PC-3 (cell line): ENCODE measurements at places on chromosomes 2 and 18.
A peak's percentile ranks its signal among the peaks of the same experiment; 100 is the strongest.

DNA sequence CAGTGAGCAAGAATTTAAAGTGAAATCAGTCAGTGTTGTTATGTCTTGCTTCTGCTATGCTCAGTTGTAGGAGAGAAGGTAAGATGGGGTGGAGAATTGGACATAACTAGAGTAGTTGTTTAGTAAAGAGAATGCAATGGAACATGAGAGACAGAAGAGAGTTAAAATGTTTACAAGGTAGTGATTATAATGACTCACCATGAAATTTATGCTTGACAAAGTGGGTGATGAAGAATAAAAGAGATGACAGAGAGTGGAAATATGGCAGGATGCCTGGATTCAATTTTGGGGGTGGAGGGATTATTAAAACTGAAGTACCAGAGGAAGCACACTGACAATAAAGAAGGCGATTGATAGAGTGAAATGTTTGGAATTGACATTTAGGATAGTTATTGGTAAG lies 10.6 kb downstream of the SCG2 start:
- DNase-seq = peak; percentile 64

- no peak for DNase-seq
Observed at GRCh38 chr2:238233625-238234024, 6.2 kb downstream of the HES6 start.

DNA sequence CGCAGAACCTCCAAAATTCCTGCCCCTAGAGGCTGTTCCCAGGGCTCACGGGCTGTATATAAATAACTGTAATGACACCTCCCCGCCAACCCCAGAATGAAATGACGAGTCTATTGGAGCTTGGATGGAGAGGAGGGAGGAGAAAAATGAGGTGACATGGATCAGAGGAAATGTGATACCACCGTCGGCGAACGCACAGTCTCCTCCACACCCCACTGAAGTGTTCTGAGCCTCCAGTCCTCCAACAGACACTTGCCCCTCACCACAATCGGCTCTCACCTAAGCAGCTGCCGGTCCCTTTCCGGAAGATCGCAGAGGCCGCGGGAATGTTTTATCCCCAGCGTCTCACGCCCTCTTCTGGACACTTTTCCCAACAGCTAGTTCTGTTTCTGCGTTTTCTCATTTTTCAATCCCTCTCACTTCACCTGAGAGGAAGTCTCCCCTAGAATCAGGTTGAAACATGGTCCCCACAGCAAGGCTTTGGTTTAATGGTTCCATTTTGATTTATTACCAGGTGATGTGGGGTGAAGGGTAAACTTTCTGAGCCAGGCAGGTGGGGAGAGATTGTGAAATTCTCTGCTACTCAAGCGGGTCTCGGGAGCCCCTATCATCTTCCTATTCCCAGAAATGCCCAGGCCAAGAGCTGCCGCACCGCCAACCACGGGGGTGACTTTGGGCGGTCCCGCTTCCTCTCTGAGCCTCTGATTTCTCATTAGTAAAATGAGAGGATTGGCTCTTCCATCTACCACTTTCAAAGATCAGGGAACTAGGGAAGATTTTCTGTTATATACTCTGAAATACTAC lies 9.1 kb upstream of the MYO5B start:
- DNase-seq = peak; percentile 52

GRCh38 chr2:156309167-156309566 lies 23.4 kb downstream of the NR4A2 start:
- DNase-seq = no peak

GRCh38 chr18:39341129-39341528 lies 1775.5 kb upstream of the CELF4 start:
- no peak for DNase-seq

- no peak for DNase-seq
Observed at GRCh38 chr2:62972601-62973000, 78.0 kb upstream of the OTX1 start.

- DNase-seq = no peak
Observed at GRCh38 chr2:34787341-34787740, 1188.2 kb upstream of the FAM98A start.

DNA sequence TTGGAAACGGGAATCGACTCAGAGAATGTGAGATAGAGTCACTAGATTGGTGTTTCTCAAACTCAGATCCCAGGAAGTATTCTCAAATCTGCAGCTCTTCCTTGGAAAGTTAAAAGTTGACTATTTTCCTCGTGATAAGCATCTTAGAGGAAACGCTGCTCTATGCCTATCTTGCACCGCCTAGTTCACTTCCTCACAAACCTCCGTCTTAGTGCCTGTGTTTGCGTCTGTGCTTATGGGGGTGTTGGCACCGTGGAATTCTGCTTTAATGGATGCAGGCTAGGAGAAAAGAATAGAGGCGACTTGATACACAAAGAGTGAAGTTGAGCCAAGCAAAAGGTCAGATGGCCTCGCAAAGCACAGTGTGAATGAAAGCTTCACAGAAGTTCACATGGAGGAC lies 255.3 kb upstream of the ID2 start:
- DNase-seq = no peak

- DNase-seq = no peak
Observed at GRCh38 chr18:47901624-47902362, 28.7 kb downstream of the SMAD2 start.

DNA sequence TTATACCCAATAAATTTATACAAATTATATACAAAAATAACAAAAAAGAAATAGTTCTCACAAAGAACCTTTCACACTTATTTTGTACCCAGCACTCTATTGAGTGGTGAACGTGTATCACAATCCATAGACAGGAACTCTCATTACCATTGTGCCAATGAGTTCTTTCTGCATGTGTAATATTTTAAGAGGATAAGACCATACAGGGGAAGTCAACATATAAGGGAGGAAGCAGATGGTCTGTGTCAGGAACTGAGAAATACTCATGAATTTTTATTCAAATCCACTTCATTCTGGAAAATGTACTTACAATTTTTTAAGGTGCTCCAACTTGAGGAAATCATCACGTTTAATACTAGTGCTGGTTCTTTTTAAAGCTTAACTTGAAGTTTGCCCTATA lies 27.1 kb upstream of the ELOA2 start:
- no peak for DNase-seq

DNA sequence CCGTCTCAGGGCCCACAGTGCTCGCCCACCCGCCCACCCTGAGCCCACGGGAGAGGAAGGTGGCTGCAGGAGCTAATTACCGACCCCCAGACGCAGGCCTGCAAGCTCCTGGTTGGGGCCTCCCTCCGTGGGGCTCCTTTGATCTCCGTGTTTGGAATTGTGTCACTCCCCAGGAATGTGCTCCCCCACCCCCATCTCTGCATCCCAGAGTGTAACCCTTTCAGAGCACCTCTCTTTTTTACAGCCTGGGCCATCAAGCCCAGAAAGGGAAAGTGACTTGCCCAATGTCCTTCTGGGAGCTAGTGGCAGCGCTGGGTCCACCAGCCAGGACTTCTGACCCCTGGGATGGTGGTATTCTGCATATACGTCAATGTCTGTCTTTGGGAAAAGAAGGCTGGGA lies 335.1 kb downstream of the CYRIA start:
- DNase-seq = no peak

- DNase-seq = peak; percentile 69
Observed at GRCh38 chr2:196225213-196225612, 53.8 kb upstream of the STK17B start.

- no peak for DNase-seq
Observed at GRCh38 chr18:59469463-59470180, 110.6 kb upstream of the LMAN1 start.

- no peak for DNase-seq
Observed at GRCh38 chr18:74226156-74226555, 65.6 kb downstream of the CYB5A start.

DNA sequence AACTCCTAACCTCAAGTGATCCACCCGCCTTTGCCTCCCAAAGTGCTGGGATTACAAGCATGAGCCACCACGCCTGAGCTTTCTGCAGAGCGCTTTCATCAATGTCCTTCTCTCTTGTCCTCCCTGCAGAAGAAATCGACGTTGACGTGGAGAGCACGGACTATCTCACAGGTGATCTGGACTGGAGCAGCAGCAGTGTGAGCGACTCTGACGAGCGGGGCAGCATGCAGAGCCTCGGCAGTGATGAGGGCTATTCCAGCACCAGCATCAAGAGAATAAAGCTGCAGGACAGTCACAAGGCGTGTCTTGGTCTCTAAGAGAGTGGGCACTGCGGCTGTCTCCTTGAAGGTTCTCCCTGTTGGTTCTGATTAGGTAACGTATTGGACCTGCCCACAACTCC lies 23.1 kb downstream of the MXD1 start:
- DNase-seq = no peak

- DNase-seq = no peak
Observed at GRCh38 chr2:127179766-127180165, 40.3 kb downstream of the CYP27C1 start.

GRCh38 chr2:177893880-177894279 lies 178.7 kb downstream of the PDE11A start:
- DNase-seq = no peak

GRCh38 chr18:80033181-80034067 lies 810 bp upstream of the RBFA start:
- peak; percentile 6 for DNase-seq

- DNase-seq = no peak
Observed at GRCh38 chr2:28338046-28338817, 54.4 kb upstream of the FOSL2 start.

- peak; percentile 30 for DNase-seq
Observed at GRCh38 chr2:99205491-99205890, 24.5 kb downstream of the MRPL30 start.

- DNase-seq = peak; percentile 18
Observed at GRCh38 chr2:197358931-197359330, 48.4 kb upstream of the ANKRD44 start.

DNA sequence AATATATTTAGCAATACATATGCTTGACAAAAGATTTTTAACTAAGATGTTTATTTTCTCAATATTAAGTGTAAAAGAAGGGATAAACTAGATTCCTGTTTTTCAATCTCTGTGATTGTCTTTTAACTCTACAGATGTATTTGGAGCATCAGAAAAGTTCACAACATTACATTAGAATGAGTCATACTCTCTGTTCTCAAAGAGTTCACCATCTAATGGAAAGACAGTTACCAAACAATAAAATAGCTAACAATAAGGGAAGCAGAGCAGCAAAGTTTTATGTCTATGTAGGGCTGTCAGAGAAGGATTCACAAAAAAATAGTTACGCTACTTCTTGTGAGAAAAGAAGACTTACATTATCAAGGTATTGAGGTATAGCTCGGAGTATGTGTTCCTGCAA lies 109.2 kb upstream of the MAP2 start:
- DNase-seq = peak; percentile 35

GRCh38 chr2:32732912-32733472 lies 105.1 kb downstream of the TTC27 start:
- DNase-seq = no peak

DNA sequence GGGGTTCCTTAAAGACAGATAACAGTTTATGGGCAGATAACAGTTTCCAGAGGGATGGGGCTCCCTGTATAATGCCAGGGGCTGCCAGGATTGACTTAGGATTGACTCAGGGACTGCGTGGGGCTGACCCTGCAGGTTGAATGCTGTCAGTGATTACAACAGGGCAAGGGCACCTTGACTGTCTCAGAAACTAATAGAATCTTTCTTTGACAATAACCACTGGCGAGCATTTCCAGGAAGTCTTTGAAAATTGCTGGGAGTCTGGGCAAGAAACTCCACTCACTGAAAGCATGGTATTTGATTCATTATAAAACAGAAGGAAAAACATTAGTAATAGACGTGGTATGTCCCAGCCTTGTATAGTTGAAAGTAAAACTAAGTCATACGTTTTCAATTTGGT lies 101.0 kb downstream of the GPD2 start:
- no peak for DNase-seq
